Mononuclear cell (primary cell): ENCODE measurements at places on chromosomes 1 and 21. TPM values are rescaled to one million over a fixed set of nuclear protein-coding genes. Genes with fewer than 3 reads are reported as not detected.

USH2A gene
- total RNA-seq, result not detected

OR2W3 gene
- 1.2 TPM for total RNA-seq

SPATA17 gene
- under 0.01 TPM for total RNA-seq

ZFP69B gene
- 2.9 TPM for total RNA-seq

RXRG gene
- not detected for total RNA-seq

CELA3B gene
- not detected for total RNA-seq
